Esophagus muscularis mucosa (tissue), 4 donors: ENCODE measurements at places on chromosomes 6 and 20. TPM values are rescaled to one million over a fixed set of nuclear protein-coding genes. Genes with fewer than 3 reads are reported as not detected.

Gene EPPIN
- total RNA-seq = not detected

Gene KHDC1L
- not detected for total RNA-seq

Gene SAPCD1
- total RNA-seq = not detected

DNA sequence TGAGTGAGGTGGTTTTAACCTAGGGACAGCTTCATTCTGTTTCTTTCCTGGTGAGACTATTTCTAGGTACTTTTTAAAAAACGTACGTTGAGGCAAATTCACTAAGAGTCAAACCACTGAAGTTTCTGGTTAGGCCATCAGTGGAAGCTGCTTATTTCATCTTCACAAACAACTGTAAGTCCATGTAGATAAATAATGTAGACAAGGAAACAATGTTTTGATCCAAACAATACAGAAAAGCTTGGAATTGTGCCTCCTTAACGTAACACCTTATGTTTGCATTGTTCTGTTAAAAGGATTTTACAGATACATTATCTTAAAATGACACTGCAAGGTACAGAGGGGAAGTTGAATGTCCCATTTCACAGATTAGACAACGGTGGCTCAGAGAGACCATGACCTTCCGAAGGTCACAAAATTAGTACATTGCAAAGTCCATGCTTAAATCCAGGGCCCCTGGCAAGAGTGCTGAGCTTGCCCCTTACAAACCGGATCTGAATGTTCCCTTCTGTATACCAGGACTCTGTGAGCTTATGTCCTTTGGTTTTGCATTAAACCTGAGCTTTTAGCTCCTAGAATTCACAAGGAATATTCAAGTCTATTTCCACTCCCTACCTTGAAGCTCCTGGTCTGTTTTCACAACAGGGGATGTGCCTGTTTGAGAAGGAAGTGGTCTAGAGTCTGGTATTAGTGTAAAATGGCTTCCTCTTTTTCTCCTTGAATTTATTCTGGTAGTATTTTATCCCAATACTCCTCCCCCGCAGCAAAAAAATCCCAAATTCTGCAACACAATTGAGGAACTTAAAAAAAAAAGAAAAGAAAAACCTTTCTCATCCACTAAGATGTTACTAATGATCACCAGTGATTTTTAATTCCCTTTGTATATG lies 28.9 kb upstream of the ZNF217 start:
- no peak for DNase-seq

- no peak for DNase-seq
Measured at GRCh38 chr20:59987135-59987534, 28.9 kb downstream of the CDH26 start.

DNA sequence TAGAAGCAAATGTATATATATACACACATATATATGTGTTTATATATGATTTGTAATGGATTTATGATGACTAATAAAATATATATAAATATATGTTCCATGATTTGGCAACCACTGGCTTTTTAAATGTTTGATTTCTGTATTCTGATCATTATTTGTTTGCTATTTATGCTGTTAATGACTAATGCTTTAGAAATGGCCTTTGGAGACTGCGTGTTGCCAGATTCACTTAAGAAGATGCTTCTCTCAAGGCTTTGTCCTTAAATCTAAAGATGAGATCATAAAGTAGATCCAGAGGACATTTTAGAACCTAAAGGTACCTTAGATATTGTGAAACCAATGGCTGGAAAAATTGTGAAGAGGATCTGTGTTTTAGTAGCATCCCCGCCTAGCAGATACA lies 116.0 kb upstream of the SUPT3H start:
- no peak for DNase-seq

DNA sequence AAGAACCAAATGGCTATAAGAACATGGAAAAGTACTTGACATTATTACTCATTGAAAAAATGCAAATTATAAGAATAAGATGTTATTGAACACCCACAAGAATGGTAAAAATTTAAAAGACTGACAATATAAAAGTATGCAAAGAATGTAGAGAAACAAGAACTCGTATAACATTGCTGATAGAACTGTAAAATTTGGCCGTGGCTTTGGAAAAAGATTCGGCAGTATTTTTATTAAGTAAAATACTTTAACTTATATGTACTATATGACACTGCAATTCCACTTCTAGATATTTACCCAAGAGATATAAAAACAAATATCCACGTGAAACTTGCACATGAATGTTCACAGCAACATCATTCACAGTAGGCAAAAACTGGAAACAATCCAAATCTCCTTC lies 239.2 kb downstream of the TPBG start:
- DNase-seq = no peak

GRCh38 chr20:48661575-48662455 lies 166.0 kb downstream of the PREX1 start:
- DNase-seq = no peak

DNA sequence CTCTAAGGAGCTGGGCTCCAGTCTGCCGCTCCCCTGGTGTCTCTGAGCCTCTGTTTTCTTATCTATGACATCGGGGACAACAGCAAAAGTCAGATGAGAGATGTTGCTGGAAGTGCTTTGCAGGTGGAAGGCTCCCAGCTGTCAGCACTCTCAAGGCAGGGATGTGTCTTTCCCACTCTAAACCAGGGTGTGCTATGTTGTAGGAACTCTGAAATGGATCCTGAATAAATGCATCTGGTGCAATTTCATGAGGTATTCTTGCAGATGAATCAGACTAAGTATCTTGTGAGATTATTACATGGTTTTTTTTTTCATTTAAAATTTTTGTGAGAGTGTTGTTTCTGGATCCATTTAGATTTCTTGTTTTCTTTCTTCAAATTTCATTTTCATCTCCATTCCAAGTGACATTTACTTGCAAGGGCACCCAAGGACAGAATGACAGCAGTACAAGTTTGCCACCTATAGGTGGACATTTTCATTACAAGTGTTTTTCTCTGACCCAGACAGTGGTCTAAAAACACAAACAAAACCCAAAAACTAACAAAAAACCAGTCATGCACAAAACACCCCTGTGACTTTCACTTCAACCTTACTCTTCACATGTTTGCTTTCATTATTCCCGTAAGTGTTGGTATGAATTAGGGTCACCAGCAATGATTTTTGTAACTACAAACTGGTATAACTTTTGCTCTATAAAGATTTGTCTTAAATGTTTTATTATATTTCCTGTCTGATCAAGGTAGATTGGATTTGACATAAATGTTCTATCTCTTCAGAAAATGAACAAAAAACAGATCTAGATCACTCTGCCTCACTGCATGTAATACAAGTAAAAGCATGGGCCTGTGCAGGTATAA lies 14.7 kb upstream of the SIM1 start:
- no peak for DNase-seq
